ENCODE measurements at places on chromosomes 7 and 10.

- DNase-seq: no peak
Observed at GRCh38 chr7:133698127-133698526, 429.0 kb upstream of the LRGUK start.

DNA sequence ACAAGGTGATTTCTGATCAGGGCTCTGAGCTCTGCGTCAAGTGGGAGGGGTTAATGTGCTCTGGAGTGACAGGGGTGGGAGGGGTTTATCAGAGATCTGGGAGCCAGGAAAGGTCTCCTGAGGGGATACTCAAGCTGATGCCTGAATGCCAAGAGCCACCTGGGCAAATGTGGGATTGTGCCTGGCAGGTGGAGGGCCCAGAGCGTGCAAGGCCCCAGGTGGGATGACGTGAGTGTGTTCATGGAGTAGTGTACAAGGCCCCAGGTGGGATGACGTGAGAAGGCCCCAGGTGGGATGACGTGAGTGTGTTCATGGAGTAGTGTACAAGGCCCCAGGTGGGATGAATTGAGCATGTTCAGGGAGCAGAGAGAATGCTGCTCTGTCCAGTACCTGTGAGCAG lies 610.3 kb downstream of the PTPRN2 start:
- DNase-seq: no peak

DNA sequence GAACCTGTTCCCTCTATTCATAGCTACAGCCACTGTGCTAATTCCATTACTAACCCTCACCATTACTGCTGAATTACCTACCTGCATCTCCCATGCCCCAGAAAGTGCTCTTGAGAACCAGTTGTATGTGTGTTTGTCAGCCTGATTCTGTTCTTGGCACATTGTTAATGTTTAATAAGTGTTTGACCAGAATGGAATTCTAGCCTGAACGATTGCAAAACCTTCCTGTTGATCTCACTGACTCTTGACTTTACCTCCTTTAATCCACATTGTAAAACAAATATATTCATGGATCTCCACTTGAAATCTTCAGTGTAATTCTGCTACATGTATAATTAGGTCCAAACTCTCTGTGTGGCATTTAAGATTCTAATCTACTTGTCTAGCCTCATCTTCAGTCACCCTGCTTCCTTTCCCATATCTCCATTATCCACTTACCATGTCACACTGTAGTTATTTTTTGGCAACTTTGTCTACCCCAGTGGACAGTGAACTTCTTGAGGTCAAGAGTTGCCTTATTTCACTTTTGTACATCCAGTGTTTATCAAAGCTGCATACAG lies 4.9 kb downstream of the ZNF277 start:
- DNase-seq: no peak

- no peak for DNase-seq
Observed at GRCh38 chr10:23141995-23142394, 46.6 kb downstream of the MSRB2 start.

DNA sequence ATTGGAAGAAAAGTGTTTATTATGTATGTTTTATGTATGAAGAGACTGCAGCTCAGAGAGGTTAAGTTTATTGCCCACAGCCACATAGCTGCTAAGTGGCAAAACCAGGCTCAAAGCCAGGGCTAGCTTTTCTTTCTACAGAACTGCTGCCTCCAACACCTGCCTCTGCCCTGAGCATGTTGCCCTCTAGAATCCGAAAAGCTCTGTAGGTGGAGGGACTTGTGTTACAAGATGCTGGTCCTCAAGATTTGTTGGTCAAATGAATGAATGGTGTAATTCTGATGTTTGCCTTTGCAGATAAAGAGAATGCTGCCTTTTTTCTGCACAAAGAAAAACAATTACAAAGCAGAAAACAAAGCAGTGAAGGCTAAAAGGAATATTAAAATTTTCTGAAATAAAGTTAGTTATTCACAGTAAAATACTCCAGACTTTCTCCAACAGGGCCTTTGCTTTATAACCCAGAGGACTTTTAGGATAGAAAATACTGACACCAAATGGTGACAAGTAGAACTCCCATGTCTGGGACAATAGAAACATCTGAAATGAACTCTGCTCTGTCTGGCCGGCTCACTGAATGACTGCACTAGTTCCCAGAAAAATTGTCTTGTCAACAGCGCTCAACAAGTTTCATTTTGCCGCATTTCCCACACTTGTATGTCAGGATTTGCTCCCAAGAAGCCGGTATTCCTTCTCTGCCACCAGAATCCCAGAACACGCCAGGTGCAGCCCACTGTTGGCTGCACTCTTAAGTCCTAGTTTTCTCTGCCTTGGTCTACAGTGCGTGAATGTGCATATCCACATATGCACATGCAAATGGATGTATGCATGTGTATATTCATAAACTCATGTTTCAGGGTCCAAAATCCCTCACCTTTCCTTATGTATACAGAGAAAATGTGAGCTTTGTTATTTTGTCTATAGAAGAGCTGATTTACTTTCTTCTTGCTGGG lies 11.0 kb upstream of the DNTT start:
- no peak for DNase-seq

DNA sequence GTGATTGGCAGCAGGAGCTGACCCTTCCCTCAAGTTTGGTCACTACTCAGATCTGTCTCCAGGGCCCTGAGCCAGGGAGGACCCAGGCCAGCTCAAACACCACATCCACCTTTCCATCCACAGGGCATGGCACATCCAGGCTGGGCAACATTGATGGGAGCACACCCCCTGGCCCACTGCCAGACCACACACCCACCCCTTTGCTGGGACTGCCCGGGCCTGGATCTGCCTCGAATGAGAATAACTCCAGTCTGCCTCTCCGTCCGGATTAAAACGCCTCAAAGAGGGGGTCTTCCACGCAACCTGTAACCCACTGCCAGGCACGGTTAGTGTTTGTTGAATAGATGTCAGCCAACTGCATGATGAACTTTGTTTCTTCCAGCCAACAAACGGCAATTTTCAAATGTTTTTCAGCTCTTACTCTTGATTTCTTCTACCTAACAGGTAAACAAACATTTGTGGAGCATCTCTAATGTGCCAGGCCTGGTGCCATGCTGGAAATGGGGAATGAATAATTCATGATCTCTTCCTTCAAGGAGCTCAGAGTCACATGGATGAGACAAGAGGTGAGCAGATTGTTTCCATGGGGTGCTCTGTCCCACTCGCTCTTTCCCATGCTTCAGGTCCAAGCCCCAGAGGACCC lies 41.0 kb upstream of the CHST15 start:
- DNase-seq: no peak

DNA sequence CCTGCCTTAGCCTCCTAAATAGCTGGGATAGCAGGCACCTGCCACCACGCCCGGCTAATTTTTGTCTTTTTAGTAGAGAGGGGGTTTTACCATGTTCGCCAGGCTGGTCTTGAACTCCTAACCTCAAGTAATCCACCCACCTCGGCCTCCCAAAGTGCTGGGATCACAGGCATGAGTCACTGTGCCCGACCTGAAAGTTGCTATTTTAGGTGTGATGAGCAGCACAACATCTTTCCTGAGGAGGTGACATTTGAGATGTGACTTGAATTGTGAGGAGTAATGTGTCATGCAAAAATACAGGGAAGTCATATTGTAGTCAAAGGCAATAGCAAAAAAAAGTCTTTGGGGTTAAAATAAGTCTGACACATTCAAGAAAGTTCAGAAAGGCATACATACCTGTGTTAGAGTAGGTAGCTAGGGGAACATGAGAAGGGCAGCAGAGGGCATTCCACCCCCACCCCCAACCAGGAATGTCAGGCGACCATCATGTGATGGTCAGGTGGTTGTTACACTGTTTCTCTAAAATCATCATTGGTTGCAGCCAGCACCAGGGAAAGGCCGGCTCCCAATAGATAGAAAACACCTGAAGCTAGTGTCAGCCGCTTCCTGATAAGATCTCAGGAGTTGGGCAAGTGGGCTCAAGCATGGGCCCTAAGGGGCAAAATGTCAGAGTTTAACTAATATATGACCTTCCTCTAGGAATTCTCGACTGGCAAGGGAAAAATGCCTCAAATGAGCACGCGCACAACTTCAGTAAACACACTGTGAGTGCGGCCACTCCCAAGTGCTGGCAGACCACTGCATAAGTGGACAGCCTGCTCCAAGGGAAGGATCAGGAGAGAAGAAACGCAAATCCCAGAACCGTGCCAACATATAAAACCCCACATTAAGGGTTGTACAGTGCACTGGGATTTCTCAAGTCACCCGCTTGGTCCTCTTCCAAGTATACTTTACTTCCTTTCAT lies at the start of gene TACC2:
TSS of gene TACC2 (plus strand) at position 803 of the 964 bp plus-strand sequence. CDS start 32,819 bp downstream, outside the sequence.
- DNase-seq: no peak

Measured in CD4-positive, alpha-beta T cell (primary cell).